T-helper 1 cell (primary cell): ENCODE measurements at places on chromosomes 4 and X.

- DNase-seq: no peak
Measured at GRCh38 chr4:52867163-52867562, 5.0 kb downstream of the RASL11B start.

- DNase-seq: no peak
Measured at GRCh38 chrX:63718010-63718694, 66.9 kb downstream of the ARHGEF9 start.

- DNase-seq: no peak
Measured at GRCh38 chrX:149711545-149712236, at the start of gene MAGEA11. Gene MAGEA11, plus strand, starts transcription at chrX:149712060. Its CDS starts 1,100 bp downstream, at chrX:149713160.

DNA sequence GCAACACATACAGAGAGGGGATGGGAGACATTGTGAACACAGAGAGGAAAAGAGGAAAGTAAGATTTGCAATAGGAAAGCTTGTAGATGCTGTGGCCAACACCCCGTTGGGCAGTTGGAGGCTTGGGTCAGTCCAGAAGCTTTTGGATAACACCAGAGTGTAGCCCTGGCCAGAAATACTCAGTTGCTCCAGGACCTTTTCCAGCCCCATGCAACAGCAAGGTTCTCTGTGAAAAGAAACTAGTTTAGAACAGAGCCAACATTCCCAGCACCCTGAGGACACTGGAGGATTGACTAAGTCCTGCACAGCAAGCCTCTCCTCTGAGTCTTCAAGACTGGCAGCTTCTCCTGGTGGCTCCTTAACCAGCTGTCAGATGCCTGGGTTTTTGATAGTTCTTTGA, 27.9 kb upstream of the NAF1 start:
- no peak for DNase-seq

DNA sequence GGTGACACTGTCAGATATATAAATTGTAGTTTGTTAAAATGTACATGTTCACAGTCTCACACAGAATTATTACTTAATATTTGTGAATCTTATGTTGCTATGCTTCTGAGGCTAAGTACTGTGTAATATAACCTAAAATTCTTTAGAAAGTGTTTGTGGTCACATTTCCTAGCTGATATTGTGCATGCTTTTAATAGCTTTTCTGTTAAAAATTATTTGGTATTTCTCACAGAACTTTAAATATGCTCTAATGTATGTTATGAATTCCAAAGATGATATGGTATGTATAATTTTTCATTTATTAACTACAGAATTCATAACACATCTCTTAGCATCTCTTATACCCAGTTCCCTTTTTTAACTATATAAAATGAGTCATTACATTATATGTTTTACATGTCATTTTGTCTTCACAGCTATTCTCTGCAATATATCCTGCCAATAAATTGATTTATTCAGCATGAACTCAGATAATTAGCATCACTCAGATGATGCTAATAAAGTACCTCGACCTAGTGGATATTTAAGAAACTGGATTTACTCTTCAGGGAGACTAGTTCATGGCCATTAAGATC, 9.3 kb downstream of the PTPN13 start:
- no peak for DNase-seq

- no peak for DNase-seq
Measured at GRCh38 chr4:18130256-18130655, 108.7 kb upstream of the LCORL start.

- no peak for DNase-seq
Measured at GRCh38 chr4:80489798-80490197, 154.3 kb downstream of the CFAP299 start.

DNA sequence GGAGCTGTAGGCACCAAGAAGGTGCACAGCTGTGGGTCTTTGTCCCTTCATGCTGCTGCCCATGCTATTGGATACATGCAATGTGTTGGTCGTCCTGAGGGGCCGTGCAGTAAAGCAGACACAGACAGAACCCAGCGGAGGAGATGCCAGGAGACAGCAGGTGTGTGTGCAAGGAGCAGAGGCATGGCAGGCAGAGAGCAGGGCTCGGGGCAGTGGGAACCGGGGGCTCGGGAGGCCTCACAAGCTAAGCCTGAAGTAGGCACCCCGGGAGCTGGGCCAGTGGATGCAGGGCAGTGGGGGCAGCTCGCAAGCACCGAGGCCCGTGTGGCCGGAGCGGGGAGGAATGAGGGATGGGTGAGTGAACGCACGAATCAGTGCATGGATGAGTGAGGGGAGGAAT, 13.2 kb downstream of the HTRA3 start:
- no peak for DNase-seq

- no peak for DNase-seq
Measured at GRCh38 chr4:59175617-59176016, 2024.5 kb upstream of the ADGRL3 start.

DNA sequence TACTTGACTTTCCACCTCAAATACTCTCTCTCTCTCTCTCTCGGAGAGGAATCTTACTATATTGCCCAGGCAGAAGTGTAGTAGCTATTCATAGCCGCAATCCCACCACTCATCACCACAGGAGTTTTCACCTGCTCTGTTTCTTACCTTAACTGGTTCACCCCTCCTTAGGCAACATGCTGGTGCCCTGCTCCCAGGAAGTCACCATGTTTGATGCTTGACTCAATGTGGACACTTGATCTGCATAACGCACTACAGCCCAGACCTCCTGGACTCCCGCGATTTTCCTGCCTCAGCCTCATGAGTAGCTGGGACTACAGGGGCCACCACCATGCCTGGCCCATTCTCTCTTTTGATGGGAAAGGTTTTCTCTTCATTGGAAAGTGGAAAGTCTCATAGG, 271.8 kb downstream of the FBXW7 start:
- DNase-seq: no peak

GRCh38 chr4:178976861-178977260, 1534.6 kb upstream of the AGA start:
- DNase-seq: no peak

DNA sequence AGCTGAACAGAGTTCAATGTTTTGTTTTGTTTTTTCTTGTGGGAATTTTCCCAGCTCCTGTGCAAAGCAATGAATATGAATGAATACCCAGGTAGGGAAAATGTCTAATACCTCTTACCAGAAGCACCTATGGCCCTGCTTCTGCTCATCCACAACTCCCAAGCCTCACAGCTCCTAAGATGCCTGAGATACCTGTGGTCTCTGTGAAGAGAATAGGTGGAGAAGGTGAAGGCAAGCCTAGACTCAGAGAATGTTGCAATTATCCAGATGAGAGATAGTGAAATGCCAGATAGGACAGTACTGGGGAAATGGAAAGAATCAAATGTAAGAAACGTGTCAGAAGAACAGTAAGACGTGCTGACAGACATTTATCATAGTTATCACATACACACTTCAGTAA, 70.2 kb upstream of the NOCT start:
- no peak for DNase-seq

DNA sequence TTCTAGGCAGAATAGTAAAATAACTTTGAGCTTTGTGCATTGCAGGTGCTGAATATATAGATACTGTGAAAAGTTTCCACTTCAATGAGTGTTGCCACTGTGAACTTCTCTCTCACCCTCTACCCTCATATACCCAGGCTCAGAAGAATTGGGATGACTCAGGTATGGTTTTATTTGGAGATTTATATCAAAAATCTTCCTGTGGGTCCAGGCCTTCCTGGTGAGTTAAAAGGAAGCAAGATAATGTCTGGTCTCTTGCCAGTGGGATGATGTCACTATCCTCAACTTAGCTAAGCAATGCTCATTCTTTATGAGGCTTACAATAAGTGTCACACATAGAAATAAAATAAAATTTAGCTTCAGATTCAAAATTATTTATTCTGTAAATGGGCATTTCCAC, 153.3 kb upstream of the TENT5D start:
- no peak for DNase-seq

DNA sequence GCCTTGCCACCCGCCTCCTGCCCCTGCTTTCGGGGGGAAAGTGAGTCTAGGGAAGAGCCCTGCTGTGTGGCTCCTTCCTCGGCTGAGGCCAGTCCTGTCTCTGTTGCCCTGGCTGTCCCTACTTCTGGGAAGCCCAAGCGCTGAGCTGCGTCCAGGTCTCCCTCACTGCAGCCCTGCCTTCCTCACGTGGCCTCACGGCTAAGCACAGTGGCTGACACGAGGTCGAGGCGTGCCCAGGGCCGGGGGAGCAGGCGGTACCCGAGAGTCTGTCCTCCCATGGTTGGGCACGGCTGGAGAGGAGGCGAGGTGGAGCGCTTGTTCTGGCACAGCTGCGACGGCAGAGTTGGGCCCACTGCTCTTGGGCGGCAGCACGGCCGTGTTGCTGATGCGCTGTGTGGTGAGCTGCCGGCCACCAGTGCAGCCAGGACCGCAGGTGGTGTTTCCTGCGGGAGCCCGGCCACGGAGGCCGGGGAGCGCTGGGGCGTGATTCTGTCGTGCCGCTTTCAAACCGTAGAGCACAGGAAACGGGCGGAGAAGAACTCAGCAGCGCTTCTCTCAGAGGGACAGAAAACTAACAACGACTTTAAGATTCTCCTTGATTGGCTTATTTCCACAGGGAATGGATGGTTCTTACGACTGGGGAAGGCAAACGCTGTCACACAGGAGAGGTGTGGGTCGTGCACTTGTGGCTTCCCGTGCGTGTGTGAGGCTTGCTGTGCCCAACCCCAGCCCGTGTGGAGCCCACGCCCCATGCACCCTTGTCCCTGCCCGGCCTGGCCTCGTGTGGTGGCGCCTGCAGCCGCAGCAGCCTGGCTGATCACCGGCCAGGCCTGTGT, 21.3 kb downstream of the MAEA start:
- no peak for DNase-seq

- DNase-seq: no peak
Measured at GRCh38 chr4:145414226-145414625, 67.4 kb upstream of the SMAD1 start.

DNA sequence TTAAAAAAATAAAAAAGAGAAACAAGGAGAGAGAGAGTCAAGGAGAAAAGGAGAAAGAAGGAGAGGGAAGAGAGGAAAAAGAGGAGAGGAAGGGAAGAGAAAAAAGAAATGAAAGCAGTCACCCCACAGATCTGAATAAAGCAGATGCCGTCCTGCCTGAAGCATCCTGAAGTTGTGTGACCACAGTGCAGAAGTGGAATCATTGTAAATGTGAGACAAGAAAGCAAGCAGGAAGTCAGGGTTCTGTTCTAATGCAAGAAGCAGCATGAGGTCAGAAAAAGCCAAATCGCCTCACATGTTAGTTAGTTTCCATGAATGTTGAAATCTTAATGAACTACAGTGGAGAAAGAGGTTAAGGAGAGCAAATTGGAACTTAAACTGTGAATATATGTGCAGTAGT, 692.5 kb downstream of the CENPC start:
- no peak for DNase-seq

- no peak for DNase-seq
Measured at GRCh38 chr4:157739242-157739641, 433.6 kb downstream of the GASK1B start.

- DNase-seq: no peak
Measured at GRCh38 chr4:155931634-155932033, 22.0 kb downstream of the CTSO start.

DNA sequence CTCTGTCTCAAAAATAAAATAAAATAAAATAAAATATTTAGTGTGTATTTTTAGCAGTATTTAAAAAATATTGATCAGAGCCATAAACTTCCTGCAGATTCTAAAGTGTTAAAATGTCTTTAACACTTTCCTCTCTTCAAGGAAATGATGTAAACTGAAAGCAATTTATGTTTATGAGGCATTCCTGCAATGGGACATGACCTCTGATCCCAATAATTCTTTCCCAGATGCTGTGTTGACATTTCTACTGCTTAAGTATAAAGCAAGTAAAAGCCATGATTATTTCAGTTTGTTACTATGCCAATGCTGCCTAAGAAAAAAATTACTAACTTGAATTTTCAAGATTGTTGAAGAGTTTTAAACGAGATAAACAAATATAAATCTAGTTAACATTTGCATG, 29.0 kb downstream of the COQ2 start:
- DNase-seq: no peak

DNA sequence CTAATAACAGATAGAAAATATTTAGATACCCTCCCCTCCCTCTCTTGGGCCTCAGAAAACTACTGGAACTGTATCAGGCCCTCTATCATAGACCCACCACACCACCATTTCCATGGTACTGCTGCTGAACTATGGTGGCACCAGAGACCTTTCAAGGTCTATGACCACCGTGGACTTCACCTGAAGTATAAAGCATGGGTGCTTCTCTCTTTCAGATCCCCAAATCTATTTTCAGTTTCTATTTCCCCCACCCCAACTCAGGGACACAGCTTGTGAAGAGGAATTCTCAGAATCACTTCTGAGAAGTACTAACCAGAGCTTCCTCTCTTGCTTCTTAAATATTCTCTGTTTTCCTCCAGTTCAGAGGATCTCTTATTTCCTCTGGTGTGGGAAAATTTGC, 840.8 kb upstream of the HTR2C start:
- no peak for DNase-seq

DNA sequence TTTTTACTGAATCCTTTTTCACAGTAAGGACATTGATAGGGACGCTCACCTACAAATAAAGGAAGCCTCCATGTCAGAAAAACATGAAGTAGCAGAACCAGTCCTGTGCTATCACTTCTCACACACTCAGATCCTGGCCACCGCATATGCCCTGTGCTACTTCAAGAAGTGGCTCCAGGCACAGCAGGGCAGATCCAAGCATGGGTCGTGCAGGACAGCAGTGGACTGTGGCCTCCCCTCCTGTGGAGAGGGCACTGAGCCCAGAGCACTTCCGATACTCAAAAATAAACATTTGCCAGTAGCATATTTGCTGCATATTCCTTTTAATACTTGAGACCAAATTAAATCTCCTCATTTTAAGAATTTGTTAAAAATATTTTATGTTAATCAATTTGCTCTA, 167.9 kb downstream of the PRDM5 start:
- no peak for DNase-seq

DNA sequence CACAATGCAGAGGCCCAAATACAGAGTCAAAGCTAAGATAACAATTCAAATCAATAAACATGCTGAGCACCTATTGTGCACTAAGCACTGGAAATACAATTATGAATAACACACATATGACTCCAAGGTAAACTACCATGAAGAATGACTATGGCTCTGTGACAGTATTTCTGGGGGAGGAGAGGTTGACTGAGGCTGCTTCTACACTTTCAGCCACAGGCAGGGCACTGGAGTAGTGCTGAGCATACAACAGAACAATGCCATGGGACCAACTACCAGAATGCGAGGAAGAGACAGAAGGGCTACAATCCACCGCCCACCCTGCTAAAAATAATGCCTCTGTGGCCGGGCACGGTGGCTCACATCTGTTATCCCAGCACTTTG, 13.7 kb downstream of the TEC start:
- DNase-seq: no peak

GRCh38 chr4:38162240-38162784, 202.1 kb downstream of the PTTG2 start:
- DNase-seq: no peak

DNA sequence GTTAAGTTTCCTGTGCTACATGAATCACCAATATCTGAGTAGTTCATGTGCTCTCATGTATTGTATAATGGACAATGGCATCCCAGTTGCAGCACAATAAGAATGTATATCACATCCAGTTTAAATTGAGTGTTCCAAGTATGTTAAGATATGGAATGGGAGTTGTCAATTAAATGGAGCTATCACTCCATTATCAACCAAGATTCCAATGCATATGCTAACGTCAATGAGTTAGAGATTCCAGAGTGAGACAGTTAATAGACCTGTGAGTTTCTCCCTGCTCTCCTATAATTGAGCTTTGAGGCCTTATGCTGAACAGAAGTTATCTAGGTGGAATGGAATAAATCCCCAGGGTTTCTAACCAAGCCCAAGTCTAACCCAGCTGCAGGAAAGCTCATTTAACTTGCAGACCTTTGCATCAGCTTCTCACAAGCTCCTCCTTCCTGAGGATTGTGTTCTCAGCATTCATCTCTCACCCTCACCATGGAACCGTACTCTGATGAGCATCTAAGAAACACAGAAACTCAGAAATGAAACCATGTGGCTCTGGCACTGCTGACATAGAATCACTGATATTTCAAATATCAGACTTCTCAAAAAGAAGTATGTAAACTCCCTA, 84.8 kb downstream of the TIGD2 start:
- DNase-seq: no peak
